ENCODE measurements at places on chromosomes 1 and 21.
A peak's percentile ranks its signal among the peaks of the same experiment; 100 is the strongest.

GRCh38 chr1:157111396-157112165, 12.0 kb upstream of the ETV3L start:
- DNase-seq: no peak

GRCh38 chr1:75521658-75522057, 89.3 kb downstream of the SLC44A5 start:
- no peak for DNase-seq

GRCh38 chr1:156727926-156728598, at the start of gene METTL25B:
TSS of gene METTL25B (plus strand) at chr1:156728469. CDS start at chr1:156729105, 636 bp downstream.
- peak; percentile 87 for DNase-seq

- peak; percentile 56 for DNase-seq
Measured at GRCh38 chr1:32180186-32181060, 948 bp downstream of the TXLNA start.

Data from activated naive CD8-positive, alpha-beta T cell treated with anti-CD3 and anti-CD28 coated beads, Interleukin-2, amount 10 ng/mL, durations not matched to agents 7 days and 5 days (primary cell).